ENCODE measurements at places on chromosomes 2 and 18.

- no peak for DNase-seq
Measured at GRCh38 chr2:148988337-148988736, 50.2 kb upstream of the LYPD6B start.

- DNase-seq = no peak
Measured at GRCh38 chr2:74877781-74878433, 44.0 kb downstream of the HK2 start.

- DNase-seq = no peak
Measured at GRCh38 chr2:42032745-42033144, 15.1 kb upstream of the PKDCC start.

- no peak for DNase-seq
Measured at GRCh38 chr2:203341741-203342310, 13.6 kb downstream of the ABI2 start.

DNA sequence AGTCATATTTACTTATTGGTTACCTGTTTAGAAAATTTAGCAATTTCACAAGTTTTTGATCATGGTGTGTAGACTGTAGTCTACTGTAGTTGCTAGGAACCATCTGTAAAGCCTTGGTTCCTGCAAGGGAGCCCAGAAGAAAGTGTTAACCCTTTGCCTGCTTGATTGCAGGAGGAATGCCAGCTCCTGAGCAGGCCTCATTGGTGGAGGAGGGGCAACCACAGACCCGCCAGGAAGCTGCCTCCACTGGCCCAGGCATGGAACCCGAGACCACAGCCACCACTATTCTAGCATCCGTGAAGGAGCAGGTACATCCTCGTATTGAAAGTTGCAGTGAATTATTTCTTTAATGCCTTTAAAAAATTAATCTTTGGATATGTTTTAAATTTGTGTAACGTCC lies 76.3 kb downstream of the PKP4 start:
- peak; percentile 53 for DNase-seq

DNA sequence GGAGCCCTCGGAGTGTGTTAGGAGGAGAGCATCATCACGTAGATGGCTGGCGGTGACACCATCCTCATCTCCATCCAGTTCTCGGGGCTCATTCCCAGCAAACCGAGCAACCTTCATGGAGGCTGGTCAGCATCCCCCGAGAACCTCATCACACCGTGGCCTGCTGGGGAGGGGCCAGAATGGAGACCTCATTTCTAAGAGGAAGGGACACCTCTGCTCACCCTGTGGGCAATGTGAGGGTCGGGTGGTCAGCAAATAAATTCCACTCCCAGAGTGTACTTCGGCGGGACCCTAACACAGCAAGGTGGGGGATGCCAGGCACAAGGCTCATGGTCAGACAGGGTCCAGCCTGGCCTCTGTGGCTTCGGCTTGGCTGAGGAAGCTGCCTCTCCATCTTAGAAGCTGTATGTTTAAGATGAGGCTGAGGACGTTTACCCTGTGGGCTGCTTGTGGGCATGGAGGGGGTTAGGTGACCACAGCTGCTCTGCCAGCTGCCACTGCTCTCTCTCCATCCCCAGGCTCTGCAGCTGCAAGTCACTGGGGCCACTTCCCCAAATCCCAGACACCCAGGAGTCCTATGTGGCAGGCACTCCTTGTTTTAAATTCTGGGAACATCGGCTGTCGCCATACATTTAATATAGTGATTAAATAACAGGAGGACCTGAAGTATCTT lies 56.5 kb upstream of the PXDN start:
- DNase-seq = no peak

DNA sequence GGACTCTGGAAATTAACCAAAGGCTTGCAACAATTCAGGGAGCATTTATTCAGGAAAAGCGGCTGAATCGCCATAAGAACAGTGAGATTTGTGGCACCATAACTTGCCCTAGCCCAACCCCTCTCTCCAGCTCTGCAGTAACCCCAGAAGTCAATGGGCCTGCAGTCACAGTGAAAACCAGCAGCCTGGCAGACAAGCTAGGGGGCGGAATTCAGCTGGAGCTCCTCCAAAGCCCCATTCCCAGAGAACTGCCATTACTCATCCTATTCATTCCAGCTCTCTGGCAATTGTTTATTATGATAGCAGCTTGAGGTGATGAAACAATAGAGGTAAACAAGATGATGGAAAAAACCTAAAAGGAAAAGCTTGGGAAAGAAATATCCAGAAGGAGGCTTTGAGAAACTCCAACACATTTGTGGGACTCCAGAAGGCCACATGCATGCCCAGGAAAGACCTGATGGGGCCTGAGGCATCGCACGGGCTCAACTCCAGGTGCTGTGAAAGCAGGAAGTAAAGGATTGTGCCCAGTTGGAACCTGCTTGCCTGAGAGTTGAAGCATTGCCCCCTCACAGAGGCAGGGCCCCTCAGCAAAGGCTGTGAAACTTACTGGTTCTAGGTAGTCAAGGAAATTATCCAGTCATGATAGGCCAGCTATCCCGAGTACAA lies 126.7 kb downstream of the TWIST2 start:
- DNase-seq = no peak

DNA sequence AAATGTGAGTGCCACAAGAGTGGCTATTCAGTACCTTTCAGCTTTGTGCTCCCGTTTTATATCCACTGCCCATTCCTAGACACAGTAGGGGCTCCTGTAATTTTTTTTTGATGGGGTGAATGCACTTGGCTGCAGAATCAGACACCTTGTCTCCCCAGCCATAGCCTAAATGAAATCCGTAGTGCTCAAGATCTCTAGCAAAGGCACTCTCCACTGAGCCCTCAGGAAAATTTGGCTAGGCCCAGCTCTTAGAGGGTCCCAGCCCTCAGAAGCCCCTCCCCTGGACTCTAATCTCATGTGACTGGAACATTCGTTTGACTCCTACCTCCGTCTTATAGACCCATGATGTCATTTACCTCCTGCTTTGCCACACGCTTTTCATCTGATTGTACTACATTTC lies 323.9 kb downstream of the SMAD2 start:
- no peak for DNase-seq

DNA sequence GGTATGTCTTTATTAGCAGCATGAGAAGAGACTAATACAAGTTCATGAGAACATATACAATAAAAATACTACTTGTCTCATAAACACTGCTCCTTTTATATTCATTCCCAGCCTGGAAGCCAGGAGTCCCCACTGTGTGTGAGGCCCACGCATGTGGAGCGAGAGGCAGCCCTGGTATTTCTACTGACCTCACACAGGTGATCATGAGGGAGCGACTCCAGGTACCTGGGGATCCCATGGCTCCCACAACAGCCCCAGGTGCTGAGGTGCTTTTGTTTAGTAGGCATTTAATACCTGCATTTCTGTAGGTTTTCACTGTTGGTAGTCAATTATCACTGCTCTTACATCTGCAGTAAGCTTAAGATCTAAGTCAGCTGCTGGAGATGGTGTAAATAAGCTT lies 75.2 kb downstream of the ZNF516 start:
- DNase-seq = no peak

DNA sequence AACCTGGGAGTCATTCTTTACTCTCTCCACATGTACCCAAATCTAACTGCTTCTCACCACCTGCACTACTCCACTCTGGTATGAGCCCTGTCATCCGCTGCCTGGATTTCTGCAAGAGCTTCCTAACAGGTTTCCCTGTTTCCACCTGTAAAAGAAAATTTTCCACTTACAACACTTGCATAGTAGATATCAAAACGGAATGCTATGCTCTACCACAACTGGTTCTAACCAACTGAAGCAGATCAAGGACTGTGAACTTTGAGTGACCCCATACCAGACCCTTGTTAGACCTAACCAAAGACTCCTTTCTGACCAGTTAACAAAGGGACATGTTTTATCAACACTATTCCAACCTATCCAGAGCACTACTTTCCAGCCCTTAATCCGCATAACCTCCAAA lies 3.8 kb upstream of the TMEM131 start:
- DNase-seq = no peak
